ENCODE measurements at places on chromosomes 12 and 14. TPM values are rescaled to one million over a fixed set of nuclear protein-coding genes. Genes with fewer than 3 reads are reported as not detected.

The TECPR2 gene
- 9.4 TPM for polyA plus RNA-seq

The LPAR5 gene
- polyA plus RNA-seq = 0.23 TPM

The PXN gene
- 192 TPM for polyA plus RNA-seq

The TMTC1 gene
- polyA plus RNA-seq = 5.8 TPM

The FOXM1 gene
- polyA plus RNA-seq = 34.0 TPM

The PRB4 gene
- not detected for polyA plus RNA-seq

The SYT10 gene
- polyA plus RNA-seq = not detected

The BIN2 gene
- polyA plus RNA-seq = not detected

The SMCO2 gene
- 0.33 TPM for polyA plus RNA-seq

The C14orf39 gene
- polyA plus RNA-seq = not detected

The REP15 gene
- polyA plus RNA-seq = 0.94 TPM

The CABP1 gene
- not detected for polyA plus RNA-seq

The CIROP gene
- not detected for polyA plus RNA-seq

The PDZRN4 gene
- polyA plus RNA-seq = not detected
